T-helper 2 cell treated with Interferon-gamma antibody and Interleukin-4, amounts not matched to agents 5 μg/mL and 100 μg/mL, for 36 hours (primary cell): ENCODE measurements at places on chromosomes 11 and 22.

DNA sequence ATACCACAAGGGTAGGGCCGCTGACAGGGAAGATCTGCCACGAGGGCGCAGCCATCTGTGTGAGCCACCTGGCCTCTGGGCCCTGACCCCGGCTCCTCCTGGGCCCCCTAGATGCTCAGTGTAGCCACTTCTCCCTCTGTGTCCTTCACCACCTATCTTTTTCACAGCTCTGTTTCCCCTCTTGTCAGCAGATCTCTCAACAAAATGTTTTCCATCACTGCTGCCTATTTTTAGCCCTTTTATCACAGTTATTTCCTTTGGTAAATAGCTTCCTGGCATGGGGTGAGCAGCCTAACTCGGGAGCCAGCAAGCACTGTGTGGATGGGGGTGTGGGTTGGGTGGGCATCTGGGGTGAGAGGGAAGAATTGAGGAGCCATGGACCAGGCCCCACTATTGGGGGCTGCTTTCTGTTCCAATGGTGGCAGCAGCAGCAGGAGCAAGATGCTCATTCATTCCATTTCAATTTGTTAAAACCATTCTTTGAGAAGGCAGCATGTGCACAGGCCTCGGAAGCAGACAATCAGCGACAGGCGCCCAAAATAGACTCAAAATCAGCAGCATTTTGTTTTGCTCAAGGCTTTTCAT is 135.2 kb upstream of the NAV2 start:
- no peaks in the 10 kb centered on the region for H3K36me3 ChIP-seq
- no peak overlapping the region for H3K4me3 ChIP-seq
- no peak overlapping the region for H3K27ac ChIP-seq
- H3K4me1 ChIP-seq: no peaks in the 10 kb centered on the region
- H3K27me3 ChIP-seq: no peaks in the 10 kb centered on the region

DNA sequence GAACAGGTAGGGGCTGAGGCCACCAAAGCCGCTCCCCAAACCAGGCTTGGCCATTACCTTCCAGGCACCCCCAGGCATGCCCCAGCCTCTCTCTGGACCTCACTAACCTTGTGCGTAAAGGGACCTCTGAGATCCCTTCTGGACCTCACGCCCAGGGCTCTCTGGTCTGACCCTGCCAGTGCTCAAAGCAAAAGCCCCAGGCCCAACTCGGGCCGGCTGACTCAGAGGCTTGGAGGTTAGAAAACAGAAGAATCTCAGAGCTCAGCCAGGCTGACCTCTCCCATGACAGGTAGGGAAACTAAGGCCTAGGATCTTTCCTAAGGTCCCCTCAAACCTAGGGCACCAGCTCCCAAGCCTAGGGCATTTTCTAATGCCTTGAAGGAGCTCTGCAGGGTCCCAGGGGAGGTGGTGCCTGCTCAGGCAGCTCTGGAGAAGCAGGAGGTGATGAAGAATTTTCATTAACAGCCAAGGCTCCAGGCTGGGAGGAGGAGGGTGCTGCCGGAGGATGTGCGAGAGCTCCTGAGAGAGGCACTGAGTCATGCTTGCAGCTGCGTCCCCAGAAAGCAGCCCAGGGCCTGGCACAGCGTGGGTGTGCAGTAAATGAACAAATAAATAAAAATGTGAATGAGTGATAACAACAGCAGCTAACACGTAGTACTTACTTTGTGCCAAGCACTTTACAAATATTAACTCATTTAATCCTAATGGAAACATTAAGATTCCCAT is 25.6 kb downstream of the ARRB1 start:
- peak overlapping the region; percentile 77 for H3K27ac ChIP-seq
- H3K27me3 ChIP-seq: no peaks in the 10 kb centered on the region
- H3K4me3 ChIP-seq: peak overlapping the region; percentile 34
- peaks cover 44% of the 10 kb centered on the region for H3K4me1 ChIP-seq
- DNase-seq: peak; percentile 71

DNA sequence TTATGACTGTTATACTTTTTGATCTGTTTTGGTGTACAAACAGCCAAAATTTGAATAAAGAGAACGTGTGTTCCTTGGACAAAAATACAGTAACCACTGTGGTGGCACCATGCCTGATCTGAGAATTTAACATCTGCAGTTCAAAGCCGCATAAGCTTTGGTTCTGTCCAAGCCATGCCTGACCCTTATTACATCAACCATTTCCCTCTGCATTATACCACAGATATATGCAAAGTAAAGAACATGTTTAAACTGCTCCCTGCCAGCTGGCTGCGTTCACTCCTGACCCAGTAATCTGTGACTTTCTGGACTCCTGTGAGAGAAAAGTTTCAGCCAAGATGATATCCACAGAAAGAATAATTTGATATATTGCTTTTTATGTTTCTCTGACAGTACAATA is 890.5 kb upstream of the ANO3 start:
- H3K36me3 ChIP-seq: no peaks in the 10 kb centered on the region
- no peaks in the 10 kb centered on the region for H3K4me1 ChIP-seq
- DNase-seq: no peak
- no peak overlapping the region for H3K4me3 ChIP-seq

GRCh38 chr22:23675502-23676415 is 15.1 kb upstream of the RGL4 start:
- H3K4me3 ChIP-seq: no peak overlapping the region
- H3K27ac ChIP-seq: no peak overlapping the region
- no peaks in the 10 kb centered on the region for H3K36me3 ChIP-seq
- DNase-seq: no peak

DNA sequence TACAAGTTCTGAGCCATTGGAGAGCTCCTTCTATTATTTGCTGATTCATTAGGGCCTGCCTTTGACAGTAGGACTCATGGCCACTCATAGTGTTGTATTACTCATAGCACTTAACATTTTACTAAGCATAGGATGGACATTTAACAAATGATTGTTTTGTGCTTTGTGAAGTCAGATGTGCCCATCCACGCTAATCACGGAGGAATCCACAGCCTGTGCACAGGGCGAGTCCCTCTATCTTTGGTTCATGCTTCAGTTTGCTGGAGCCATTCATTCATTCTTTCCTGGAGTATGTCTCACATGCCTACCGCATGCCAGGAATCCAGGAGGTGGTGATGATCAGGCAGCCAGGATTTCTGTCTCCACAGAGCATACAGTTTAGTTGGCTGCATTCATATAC is 254.1 kb downstream of the NTM start:
- no peak overlapping the region for H3K27ac ChIP-seq
- H3K4me3 ChIP-seq: no peak overlapping the region
- no peaks in the 10 kb centered on the region for H3K36me3 ChIP-seq
- H3K4me1 ChIP-seq: no peaks in the 10 kb centered on the region
- peaks cover 20% of the 10 kb centered on the region for H3K27me3 ChIP-seq
- DNase-seq: no peak

GRCh38 chr11:82969811-82970210 is 68.3 kb downstream of the DDIAS start:
- DNase-seq: no peak
- H3K27ac ChIP-seq: no peak overlapping the region
- H3K36me3 ChIP-seq: no peaks in the 10 kb centered on the region
- no peak overlapping the region for H3K4me3 ChIP-seq

GRCh38 chr11:45921561-45922424 is 663 bp upstream of the LARGE2 start:
- DNase-seq: no peak
- H3K27ac ChIP-seq: no peak overlapping the region
- peaks cover 19% of the 10 kb centered on the region for H3K4me1 ChIP-seq
- no peaks in the 10 kb centered on the region for H3K36me3 ChIP-seq
- peaks cover 27% of the 10 kb centered on the region for H3K27me3 ChIP-seq
- peak overlapping the region; percentile 66 for H3K4me3 ChIP-seq
